ENCODE measurements at places on chromosomes 7 and 10. TPM values are rescaled to one million over a fixed set of nuclear protein-coding genes. Genes with fewer than 3 reads are reported as not detected.
A peak's percentile ranks its signal among the peaks of the same experiment; 100 is the strongest.

The CABCOCO1 gene
- total RNA-seq: 2.5 TPM

The UBE2D4 gene
- total RNA-seq: 8.9 TPM

The MTURN gene
- total RNA-seq: 24.2 TPM

The NYAP1 gene
- total RNA-seq: 8.2 TPM

The EVX1 gene
- total RNA-seq: 1.4 TPM

The TAS2R5 gene
- total RNA-seq: 5.9 TPM

The CHPF2 gene
- total RNA-seq: 56.5 TPM

The KCP gene
- 22.5 TPM for total RNA-seq

The ZNF853 gene
- total RNA-seq: 22.9 TPM

The SFRP5 gene
- total RNA-seq: 1.1 TPM

The GRID2IP gene
- 1.4 TPM for total RNA-seq

- DNase-seq: no peak
Measured at GRCh38 chr7:36928311-36928710, 204.0 kb upstream of the AOAH start.

GRCh38 chr7:139582671-139583155, 59.2 kb downstream of the CLEC2L start:
- DNase-seq: no peak

- no peak for DNase-seq
Measured at GRCh38 chr10:128626397-128627000, 500.3 kb upstream of the MKI67 start.

DNA sequence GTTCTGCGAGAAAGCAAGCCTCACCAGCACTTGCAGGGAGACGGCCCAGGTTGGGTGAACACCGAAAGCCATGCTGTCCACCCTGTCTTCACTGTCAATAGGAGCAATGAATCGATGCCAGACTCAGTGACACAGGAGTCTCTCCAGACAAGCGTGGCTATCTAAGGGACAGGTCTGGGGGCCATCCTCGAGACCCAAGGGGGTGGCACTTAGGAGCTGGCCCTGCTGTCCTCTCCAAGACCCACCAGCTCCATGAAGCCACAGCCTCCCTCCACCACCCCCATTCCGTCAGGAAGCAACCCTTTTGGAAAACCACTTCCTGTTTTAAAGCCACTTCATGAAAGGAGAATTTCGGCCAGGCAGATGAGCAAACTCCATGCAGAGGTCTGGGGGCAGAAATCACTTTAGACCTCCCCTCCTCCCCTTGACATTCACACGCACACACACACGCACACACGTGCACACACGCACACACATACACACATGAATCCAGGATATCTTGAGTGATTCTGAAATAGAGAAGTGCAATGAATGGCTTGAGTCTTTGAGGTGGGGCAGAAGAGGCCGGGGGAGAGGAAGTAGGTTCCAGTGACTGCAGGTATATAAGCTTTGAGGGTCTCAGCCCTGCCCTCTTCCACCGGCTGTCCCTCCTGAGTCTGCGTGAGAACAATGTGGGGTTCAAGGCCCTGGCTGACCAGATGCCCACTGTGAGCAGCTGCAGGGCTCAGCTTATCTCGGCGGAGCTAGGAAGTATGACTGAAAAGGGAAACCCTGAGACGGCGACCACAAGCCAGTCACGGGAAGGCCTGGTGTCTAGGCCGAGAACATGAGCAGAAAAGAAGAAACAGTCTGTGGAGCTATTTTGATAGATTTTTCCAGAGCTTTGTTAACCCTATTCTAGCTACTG, 25.0 kb downstream of the RGS10 start:
- DNase-seq: no peak

- DNase-seq: no peak
Measured at GRCh38 chr10:132297526-132297925, 10.2 kb downstream of the STK32C start.

DNA sequence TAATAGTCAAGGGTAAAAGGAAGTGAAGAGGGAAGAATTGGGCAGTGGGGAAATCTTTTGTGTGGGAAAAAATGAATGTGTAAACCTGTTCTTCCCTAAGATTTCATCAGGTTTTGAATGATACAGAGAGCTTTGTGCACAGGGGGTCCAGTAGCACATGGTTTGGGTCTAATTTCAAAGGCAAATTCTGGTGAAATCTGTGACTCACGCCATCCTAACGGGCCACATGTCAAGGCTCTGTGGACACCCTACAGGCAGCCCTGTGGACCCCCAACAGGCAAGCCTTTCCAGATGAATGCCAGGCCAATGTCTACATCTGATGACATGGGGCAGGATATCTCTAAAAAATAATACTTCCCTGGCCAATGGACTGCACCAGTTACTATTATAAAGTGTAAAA, 309.8 kb downstream of the PARD3 start:
- DNase-seq: no peak

DNA sequence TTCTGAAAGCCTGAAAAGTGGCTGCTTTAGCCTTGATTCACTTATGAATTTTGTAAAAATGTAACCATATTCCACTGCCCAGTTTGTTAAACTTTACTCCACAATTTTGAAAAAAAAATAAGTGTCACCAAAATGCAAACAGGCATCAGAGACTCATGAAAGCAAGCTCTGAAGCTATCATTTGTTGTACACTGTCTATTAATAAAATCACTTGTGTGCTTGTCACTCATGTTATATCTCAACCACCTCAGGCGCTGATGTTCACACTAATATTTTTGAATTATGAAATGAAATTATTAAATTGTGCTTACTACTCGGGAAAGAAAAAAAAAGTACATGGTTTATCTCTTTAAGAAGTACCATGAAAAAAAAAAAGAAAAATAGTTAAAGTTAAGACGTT, 34.5 kb upstream of the DKK1 start:
- DNase-seq: no peak

GRCh38 chr7:108196004-108196403, 65.8 kb upstream of the LAMB4 start:
- DNase-seq: no peak

DNA sequence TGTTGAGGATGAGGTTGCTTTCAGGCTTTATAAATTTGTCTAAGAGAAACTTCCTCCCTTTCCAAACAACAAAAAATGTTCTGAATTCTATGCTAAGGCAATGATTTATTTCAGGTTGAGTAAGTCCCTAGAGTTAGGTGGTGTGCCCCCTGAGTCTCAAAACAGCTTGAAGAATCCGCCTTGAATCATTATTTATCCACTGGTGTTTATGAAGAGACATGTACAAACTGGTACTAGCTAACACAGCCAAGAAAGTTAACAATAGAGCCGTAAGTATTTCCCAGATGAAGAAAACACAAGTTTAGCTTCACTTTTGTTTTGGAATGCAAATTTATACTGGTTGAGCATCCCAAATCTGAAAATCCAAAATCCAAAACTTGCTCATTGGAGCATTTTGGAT, 66.2 kb upstream of the SRPK2 start:
- DNase-seq: no peak

DNA sequence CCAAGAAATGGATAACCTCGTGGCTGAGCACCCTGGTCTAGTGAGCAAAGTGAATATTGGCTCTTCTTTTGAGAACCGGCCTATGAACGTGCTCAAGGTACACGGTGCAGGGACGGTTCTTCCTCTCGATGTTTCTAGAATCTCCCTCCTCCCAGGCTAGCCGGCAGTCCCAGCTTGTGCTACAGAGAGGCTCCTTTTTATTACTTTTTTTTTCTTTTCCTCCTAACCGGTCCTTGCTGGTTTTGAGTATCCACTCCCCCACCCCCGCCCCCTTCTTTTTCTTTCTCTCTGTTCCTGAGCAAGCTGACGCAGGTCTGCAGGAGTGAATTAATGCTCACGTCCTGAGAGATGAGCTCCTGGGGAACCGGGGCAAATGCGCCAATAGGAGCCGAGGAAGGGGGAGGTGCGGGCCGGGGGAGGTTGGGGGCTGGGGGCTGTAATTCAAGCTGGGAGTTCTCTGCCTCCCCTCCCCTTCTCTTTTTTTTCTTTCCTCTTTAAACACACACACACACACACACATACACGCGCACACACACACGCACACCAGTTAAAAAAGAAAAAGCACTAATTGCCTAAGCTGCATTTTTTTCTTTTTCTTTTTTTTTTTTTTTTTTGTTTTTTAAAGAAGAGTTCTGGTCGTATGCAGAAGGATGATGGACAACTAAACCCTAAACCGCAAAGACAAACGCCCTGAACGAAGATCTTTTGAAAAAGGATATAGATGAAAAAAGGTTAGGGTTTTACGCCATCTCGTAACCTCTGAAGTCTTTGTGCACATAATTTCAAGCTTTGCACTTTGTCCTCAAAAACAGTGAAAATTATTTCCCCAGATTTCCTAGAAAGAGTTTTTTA, 6.6 kb downstream of the CPA2 start:
- peak; percentile 72 for DNase-seq

- no peak for DNase-seq
Measured at GRCh38 chr10:131902691-131903090, 1.9 kb downstream of the PPP2R2D start.

GRCh38 chr7:99242682-99243081, 30.0 kb upstream of the MYH16 start:
- DNase-seq: no peak

DNA sequence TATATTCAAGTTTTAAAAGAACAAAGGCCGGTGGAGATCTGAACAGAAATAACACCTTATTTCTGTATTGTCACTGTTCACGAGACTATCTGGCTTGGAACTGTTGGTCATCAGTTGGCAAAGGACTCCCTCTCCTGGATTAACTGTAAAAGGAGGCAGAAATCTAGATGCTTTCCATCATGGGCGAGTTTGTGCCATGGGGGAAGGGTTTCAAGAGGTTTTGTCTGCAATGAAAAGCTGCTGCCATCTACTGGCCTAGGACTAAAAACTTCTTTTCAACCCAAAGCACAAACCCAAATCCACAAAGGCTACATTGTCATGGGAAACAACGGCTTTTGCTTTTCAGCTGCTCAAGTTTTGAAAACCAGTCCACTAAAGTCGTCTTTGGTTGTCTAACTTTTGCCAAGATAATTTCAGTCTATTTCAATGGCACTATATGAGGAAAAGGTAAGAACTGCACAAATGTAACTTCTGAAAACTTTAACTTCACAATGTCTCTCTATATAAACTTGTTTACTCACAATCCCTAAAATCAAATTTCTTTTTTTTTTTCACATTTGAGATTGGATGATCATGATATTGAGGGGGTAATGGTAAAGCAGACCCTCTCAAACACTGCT, 196.8 kb downstream of the SKAP2 start:
- DNase-seq: peak; percentile 68

DNA sequence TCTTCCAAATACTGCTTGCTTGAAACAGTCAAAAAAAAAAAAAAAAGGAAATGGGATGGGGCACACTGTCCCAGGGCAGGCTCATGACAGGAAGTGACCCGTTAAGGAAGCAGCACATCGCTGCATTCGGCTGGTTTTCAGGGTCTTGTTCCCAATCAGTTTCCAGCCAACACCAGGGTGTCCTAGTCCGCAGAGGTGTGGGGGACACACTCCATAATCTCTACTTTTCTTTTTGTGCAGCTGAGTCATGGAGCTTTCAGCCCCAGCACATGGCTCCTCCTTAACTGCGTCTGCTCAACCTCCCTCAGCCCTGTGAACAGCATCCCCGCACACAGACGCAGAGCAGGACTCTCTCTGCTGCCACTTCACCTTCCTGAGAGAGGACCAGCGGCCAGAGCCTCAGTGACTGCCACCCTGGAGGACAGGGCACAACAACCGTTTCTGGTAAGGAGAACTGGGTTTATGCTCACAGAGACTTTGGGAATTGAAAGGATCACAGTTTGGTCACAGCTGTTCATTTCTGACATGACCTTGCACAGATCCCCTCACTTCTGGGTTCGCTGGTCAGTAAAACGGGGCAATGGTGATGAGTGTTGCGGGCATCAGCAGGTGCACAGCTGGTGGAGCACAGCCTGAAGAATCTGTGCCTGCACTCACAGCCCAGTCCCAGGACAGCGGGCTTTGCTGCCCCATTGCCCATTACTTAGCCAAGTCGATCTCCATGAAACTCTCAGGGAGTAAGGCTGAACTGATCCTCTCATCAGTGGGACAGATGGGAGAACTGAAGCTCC, at the start of gene GIMAP5:
Gene GIMAP5, plus strand, starts transcription at position 154 of the 791 bp plus-strand sequence. CDS start 3,467 bp downstream, outside the sequence.
- no peak for DNase-seq

GRCh38 chr7:73865738-73866445, 4.9 kb downstream of the TMEM270 start:
- DNase-seq: peak; percentile 56

- DNase-seq: no peak
Measured at GRCh38 chr10:33791272-33791660, 456.8 kb upstream of the NRP1 start.

GRCh38 chr10:44416021-44416771, 31.3 kb upstream of the CXCL12 start:
- DNase-seq: no peak
